Stimulated activated CD4-positive, alpha-beta T cell treated with anti-CD3 and anti-CD28 coated beads, Interleukin-1b, Interleukin-23, amount 100 ng/mL, for 4 hours (primary cell): ENCODE measurements at places on chromosomes 7 and 10.

- no peak for DNase-seq
Measured at GRCh38 chr10:35498693-35499092, 106.4 kb upstream of the GJD4 start.

DNA sequence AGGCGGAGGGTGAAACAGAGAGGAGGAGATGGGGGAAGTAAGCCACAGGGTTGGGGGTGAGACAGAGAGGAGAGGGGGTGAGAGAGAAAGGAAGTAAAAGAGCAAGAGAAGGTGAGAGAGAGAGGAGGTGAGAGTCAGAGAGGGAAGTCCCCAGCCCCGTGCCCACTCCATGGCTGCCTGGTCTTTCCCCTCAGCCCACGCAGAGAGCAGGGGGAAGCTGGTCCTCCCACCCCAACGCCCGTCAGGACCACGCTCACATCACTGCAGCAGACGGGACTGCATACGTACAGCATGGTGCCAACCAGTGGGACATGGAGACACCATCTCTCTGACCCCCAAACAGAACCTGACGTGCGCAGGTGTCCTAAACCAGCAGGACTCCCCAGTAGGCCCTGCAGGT lies 12.1 kb upstream of the PDGFA start:
- no peak for DNase-seq

DNA sequence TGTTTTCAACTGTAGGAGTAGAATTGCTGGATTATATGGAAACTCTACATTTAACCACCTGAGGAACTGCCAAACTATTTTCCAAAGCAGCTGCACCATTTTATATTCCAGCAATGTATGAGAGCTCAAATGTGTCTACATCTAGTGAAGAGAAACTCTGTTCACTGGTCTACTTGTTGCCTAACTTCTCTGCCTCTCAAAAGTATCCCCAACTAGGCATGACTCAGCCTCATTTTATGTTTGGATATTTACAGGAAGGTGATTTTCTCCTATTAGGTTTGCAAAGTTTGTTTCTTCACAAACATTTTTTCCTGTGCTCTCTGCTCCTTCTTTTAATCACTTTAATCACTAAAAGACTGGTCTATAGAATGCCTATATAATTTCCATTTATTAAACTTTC lies 37.1 kb upstream of the SRI start:
- no peak for DNase-seq

- no peak for DNase-seq
Measured at GRCh38 chr7:49805371-49806007, 32.1 kb downstream of the VWC2 start.

GRCh38 chr7:124762611-124763143 lies 2.9 kb downstream of the GPR37 start:
- DNase-seq = no peak

DNA sequence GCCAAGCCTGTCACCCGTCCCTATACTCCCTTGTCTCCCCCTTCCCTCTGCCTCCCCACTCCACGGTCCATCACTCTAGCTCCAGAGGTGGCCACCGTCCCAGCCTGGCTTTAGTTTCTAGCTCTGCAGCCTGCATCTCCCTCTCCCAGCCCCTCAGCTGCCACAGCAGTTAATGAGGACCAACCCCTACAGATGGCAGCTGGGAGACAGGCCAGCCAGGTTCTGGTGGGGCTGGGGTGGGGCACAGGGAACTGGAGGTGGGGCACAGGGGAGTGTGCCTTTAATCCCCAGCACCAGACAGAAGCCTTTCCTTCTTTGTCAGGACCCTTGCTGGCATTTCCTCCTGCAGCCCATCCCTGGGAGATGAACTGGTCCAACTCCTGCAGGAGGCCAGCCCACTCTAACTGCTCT lies 21.1 kb downstream of the UNC5B start:
- no peak for DNase-seq

DNA sequence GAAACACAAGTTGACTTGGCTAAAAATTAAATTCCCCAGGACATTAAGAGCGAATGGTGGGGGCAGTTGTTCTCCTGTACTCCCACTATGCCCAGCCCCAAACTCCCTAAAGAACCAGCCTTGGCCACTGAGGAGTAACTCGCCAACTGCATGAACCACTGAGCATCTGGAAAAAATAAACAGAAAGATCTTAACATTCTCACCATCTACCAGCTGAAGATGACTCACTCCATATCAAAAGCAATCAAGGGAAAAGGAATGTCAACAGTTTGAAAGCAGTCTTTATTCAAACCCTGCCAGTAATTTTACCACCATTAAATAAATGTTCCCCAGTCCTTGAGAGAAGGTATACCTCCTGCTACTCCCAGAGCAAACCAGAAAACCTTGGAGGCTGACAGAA lies 45.4 kb downstream of the CTTNBP2 start:
- no peak for DNase-seq

- DNase-seq = no peak
Measured at GRCh38 chr7:33814936-33815335, 90.4 kb upstream of the BMPER start.

GRCh38 chr10:90227786-90228185 lies 526.4 kb downstream of the KIF20B start:
- DNase-seq = no peak

GRCh38 chr7:20232848-20233247 lies 15.7 kb upstream of the MACC1 start:
- DNase-seq = no peak

GRCh38 chr10:79301754-79302530 lies 45.3 kb upstream of the PPIF start:
- DNase-seq = no peak

DNA sequence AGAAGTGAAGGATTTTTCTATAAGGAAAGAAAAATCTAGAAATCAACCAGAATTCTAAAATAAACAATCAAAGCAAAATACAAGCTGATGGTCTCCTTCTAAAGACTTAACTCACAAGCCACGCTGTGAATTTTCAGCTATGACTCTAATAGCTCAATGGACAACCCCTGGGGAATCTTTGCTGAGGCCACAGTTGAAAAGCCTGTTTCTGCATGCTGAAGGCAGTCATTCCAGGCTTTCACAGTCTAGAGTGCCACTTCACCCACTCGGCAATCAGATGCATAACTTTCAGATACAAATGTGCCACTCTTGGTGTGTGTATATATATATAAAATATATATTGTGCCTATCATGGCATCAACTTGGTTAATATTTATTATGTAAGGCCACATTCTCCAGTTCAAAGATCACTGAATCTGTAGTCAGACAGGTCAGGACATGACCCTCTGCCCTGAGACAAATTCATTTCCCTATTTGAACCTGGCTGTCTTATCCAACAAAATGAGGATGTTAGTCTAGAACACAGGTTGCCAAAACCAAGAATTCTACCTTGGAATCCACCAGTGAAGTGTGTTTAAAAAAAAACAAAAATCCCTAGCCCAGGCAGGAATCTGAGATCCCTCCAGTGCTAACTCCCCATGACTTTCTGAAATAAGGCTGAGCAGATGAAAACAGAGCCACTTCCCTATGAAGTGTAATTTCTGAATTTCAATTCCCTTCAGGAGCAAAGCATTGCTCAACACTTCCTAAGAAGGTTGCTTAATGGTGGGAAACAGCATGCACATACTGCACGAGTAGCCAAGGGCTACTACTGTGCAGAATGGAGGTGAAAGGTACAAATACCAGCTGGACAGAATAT lies 9.9 kb downstream of the LIPA start:
- no peak for DNase-seq

DNA sequence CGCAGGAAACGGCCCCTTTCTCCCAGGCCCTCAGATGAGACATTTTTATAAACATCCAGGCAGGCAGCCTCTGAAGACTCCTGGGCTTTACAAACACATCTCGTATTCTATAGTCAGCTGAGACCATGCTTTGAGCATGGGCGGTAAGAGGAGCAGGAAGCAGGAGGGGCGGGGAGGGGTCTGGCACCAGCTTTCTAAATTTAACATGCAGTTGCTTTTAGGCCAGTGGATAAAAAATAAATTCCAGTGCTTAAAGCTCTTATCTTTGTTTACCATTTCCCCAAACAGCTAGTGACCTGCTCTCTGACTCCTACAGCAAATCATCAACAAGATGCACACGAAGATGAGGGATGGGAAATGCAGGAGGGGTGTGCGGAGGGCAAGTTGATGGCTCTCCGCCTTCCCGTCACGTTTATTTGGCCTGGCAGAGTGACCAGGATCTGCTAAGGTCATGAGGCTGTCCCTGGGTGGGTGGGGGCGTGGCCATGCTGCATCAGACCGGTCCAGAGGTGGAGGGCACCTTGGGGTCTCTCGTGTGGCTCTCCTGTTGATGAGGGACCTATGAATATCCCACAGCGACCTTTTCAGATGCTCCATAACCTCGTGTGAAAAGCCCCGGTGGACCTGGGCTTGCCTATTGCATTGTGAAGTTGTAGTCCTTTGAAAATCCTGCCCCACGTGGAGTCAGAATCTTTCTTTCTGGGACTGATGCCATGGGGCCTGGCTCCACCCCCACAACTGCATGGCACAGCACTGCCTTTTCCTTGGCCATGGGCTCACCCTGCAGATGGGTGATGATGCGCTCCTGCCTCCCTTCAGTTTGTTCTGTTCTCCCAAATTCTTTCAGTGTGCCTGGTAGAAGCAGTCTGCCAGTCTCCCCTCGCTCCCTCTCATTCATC lies 67.5 kb downstream of the PARP12 start:
- DNase-seq = no peak

DNA sequence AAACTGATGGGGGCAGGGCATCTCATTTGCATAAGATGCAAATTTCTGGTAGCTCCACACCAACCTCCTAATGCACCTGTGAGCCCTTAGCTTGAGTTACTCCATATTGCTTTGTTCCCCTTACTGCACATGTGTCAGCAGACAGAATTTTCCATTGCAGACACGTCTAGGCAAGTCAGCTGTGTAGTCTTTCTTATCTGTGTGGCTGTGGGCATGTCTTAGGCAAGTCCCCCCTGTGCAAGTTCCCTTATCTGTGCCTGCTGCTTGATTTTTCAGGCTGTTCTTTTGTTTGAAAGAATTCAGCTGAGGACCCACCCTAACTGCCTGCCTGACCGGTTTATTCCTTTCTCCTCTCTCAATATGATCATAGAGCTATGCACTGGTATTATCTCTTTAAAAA lies 28.5 kb upstream of the TRIM24 start:
- no peak for DNase-seq

DNA sequence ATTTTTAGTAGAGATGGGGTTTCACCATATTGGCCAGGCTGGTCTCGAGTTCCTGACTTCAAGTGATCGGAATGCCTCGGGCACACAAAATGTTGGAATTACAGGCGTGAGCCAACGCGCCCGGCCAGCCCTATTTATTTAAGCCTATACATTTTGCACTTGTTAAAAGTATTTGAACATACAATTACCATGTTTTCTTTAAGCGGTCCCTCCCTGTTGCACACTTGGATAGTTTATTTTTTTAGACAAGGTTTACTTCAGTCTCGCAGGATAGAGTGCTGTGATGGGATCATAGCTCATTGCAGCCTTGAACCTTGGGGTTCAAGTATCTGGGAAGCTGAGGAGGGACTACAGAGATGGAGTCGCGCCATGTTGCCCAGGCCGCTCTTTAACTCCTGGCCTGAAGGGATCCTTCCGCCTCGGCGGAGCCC lies 35.7 kb upstream of the SRRM3 start:
- no peak for DNase-seq

- DNase-seq = no peak
Measured at GRCh38 chr10:119652361-119652730, 1.2 kb downstream of the BAG3 start.

- DNase-seq = peak; percentile 78
Measured at GRCh38 chr7:22854158-22855048, 31.8 kb upstream of the TOMM7 start.

- no peak for DNase-seq
Measured at GRCh38 chr10:35606430-35606829, 1.3 kb downstream of the GJD4 start.

- DNase-seq = no peak
Measured at GRCh38 chr10:89645742-89646172, 715 bp upstream of the PANK1 start.

- no peak for DNase-seq
Measured at GRCh38 chr7:10718768-10719167, 254.9 kb upstream of the PHF14 start.

- no peak for DNase-seq
Measured at GRCh38 chr10:6333973-6334372, 131.2 kb downstream of the PFKFB3 start.

DNA sequence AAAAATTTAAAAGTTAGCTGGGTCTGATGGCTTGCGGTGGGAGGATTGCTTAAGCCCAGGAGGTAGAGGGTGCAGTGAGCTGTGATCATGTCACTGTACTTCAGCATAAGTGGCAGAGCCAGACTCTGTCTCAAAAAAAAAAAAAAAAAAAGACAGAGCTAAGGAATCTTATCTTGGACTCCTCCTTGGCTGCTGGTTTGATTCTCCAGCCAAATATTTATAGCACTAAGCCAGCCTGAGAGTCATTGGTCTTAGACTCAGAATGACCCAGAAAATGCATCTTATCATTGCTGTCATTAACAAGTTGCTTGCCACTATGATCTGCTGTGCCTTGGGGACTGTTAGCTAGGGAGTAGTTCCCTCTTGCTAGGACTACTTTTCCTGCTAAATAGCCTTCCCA lies 164.7 kb downstream of the GNAT3 start:
- DNase-seq = no peak

GRCh38 chr10:78059906-78060702 lies 26.4 kb downstream of the RPS24 start:
- DNase-seq = no peak

- DNase-seq = no peak
Measured at GRCh38 chr7:9709216-9709615, 1264.5 kb upstream of the PHF14 start.

GRCh38 chr10:128418819-128419218 lies 292.6 kb upstream of the MKI67 start:
- DNase-seq = no peak

GRCh38 chr7:133797818-133798520 lies 329.2 kb upstream of the LRGUK start:
- no peak for DNase-seq

GRCh38 chr7:99490878-99491277 lies 9.2 kb downstream of the ZNF394 start:
- no peak for DNase-seq

DNA sequence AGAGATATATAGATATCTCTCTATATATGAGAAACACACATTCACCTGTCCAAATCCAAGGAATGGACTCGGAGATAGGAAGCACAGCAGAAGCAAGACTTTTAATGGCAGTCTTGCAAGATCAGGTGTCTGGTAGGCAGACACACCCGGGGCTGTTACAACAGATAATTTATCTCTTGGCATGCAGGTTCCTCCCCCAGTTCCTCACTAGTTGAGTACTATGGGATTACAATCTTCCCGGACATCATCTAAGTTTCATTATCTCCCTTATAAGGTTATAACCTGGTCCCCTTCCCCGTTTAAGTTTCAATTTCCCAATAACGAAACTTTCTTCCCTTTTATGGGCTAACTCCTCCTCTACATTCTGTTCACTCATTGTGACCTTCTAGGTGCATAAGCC lies 399.3 kb downstream of the PPP1R3A start:
- DNase-seq = no peak

- peak; percentile 70 for DNase-seq
Measured at GRCh38 chr10:117167789-117168674, 29.3 kb upstream of the KCNK18 start.

DNA sequence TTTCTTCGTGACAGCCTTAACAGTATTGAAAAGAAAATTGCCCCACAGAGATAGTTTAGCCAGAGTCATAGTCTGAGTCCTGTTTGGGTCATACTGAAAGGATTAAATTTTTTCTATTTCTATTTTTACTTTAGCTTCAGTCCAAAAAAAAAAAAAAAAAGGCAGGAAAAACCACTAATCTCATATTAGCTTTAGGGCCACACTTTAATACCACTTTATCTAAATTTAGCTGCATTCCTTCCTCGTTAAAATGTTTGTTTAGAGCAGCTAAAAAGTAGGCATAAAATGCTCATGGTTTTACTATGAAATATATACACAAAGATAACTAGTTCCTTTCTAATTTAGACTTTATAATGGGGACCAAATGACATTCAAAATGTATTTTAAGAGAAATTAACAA lies 216.5 kb upstream of the TMEM196 start:
- DNase-seq = no peak
